Endodermal cell (in vitro differentiated cells): ENCODE measurements at places on chromosomes 2 and 18. TPM values are rescaled to one million over a fixed set of nuclear protein-coding genes. Genes with fewer than 3 reads are reported as not detected.

ERFE gene
- 1.1 to 1.8 TPM (median 1.6 TPM) in 3 replicates for total RNA-seq

CDK15 gene
- 0.16 and 0.35 TPM in 2 replicates for total RNA-seq

RGPD3 gene
- 0.25 and 0.59 TPM in 2 replicates for total RNA-seq

HS6ST1 gene
- total RNA-seq = 86.2 to 100 TPM (median 93.0 TPM) in 3 replicates

NPPC gene
- 0.72 and 0.84 TPM in 2 replicates for total RNA-seq

SLC23A3 gene
- total RNA-seq = 0.45 and 1.9 TPM in 2 replicates

ARHGEF33 gene
- total RNA-seq = 0.57 and 1.1 TPM in 2 replicates

KANSL1L gene
- 23.5 and 31.3 TPM in 2 replicates for total RNA-seq

OSBPL6 gene
- 2.6 and 3.6 TPM in 2 replicates for total RNA-seq

MEIS1 gene
- 1.8 to 3.0 TPM (median 2.8 TPM) in 3 replicates for total RNA-seq

CNNM3 gene
- 29.0 and 33.1 TPM in 2 replicates for total RNA-seq

PAX8 gene
- 0.11 to 0.17 TPM in 2 of 3 replicates, not detected in the other for total RNA-seq

LIMS2 gene
- total RNA-seq = 9.8 and 10.0 TPM in 2 replicates

SERPINB12 gene
- total RNA-seq = not detected in 2 replicates

SCN1A gene
- not detected in 2 replicates for total RNA-seq

MXD1 gene
- 5.1 and 5.5 TPM in 2 replicates for total RNA-seq

GALR1 gene
- total RNA-seq = 0.02 and 0.04 TPM in 2 replicates

ALPG gene
- not detected in 3 replicates for total RNA-seq
